Stimulated activated CD8-positive, alpha-beta memory T cell treated with anti-CD3 and anti-CD28 coated beads, Interleukin-12 subunit alpha, Interleukin-12 subunit beta, amount 100 ng/mL, for 1 hour (primary cell): ENCODE measurements at places on chromosomes 6 and 20.

DNA sequence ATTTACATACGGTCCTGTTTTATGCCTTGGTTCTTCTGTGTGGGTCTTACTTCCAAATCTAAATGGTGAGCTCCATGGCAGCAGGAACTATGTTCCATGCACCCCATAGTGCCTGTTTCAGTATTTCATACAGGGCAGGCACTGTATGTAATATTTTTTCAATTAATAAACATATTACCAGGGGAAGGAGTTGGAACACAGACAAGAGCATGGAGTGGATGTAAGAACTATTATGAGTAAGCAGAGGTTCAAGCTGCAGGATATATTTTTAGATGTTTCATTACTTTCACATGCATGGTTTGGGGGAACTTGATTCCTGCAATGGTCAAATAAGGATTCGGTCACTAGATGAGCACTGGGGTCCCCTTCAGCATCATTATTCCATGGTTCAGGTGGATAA, 108.3 kb downstream of the KIF13A start:
- no peak for DNase-seq

- DNase-seq = no peak
Measured at GRCh38 chr6:168095716-168096250, 16.8 kb upstream of the FRMD1 start.

DNA sequence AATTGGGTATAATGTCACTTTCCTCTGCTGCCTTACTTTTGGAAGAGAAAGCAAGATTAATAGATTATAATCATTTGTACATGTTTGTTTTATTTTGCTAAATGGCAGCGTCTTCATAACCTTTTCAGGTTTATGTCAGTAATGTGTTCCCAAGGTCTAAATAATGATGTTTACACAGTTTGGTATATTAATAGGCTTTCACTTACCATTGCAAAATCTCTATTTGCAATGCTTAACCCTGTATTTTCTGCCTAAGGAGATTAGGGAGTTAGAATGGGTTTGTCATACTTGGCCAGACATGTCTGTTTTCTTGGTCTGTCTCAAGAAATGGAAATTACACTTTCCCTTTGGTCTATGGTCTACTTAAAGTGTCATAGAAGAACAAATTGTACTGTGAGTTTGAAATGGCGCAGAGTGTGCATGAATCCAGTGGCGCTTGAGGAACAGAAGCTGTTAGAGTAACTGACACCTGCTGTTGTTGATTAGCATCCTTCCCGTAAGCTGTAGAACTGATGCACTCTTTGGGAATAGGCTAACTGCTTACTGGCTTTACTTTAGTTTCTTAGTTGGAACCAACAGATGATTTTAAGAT, 261.1 kb downstream of the SAMD5 start:
- no peak for DNase-seq

DNA sequence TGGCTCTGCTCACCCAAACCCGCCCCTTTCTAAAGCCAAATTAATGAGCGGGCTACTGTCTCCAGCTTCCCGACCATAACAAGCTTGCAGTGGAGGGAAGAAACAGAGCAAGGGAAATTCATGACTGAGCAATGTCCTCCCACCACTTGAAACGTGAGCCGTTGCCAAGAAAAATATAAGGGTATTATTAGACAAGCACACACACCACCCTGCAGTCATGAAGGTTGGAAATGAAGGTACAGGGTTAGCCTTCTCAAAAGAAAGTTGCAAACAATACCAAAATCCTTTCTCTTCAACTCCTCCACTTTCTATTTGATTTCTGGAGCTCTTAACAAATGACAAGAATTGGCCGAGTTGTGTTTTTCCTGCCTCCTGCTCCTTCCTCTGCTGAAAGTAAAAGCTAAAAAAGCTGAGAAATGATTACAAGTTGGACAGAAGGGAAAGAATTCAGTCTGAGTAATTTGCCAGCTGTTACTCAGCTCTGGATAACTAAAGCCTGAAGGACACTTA, 151.1 kb upstream of the B3GAT2 start:
- DNase-seq = no peak

GRCh38 chr6:151675746-151676459, 131.6 kb upstream of the ESR1 start:
- no peak for DNase-seq

DNA sequence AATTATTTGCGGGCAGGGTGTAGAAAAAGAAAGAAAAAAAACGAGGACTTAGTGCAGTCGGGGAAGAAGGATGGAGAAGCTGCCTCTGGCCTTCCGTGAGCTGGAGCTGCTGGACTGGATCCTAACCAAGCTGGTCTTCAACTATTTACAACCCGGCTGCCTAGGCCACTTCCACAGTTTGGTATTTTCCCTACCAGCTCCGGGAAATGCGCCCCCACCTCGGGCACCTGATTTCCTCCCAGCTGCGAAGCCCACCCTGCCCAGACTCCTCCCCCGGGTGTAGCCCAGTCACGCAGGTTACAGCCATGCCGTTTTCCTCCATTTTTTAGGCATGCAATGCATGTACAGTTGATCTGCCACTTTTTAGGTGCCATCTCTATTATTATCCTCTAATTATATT, 21.2 kb downstream of the THEMIS start:
- DNase-seq = no peak

- no peak for DNase-seq
Measured at GRCh38 chr6:121652726-121653623, 217.5 kb downstream of the GJA1 start.

GRCh38 chr6:67190733-67191132, 1444.3 kb upstream of the ADGRB3 start:
- no peak for DNase-seq

GRCh38 chr6:32713241-32713640, 27.9 kb upstream of the HLA-DQA2 start:
- DNase-seq = no peak

DNA sequence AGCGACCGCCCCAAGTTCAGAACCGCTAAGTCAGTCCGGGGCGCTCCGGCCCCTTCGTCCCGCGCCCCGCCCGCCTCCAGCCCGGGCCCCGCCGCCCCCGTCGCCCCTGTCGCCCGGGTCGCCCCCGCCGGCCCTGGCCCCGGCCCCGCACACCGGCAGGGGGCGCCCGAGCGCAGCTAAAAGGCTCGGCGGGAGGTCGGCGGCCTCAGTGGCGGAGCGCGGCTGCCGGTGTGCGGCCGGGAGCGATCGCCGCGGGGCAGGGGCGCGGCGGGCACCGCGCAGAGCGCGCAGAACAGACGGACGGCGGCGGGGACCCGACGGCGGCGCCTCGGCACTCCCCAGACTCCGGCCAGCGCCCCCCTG, at the start of gene FNDC1:
Gene FNDC1, plus strand, starts transcription at position 208 of the 363 bp plus-strand sequence. CDS start 197 bp downstream, outside the sequence.
- DNase-seq = no peak

DNA sequence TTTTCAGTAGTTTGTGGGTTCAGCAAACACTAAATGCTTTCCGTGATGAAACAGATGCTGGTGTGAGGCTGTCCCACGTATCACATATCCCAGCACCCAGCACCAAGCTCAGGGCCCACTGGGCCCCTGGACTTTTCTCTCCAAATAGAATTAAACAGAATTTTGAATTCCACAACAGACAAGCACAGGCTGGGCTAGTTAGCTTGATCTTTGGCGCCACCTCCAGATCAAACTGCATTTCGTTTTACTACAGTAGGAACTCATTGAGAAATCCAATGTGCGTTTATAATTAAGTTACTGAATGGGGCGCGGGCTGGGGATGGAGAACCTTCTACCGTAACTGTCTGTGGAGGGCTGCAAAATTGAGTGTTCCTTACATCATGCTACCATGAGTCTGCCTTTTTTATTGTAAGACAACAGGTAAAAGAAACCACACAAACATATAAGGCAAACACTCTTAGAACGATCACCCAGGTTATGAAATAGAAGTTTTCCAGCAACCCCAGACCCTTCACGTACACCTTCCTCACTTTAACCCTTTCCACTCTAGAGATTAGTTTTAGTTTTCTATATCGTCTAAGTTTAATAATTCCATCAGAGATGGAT, 107.8 kb downstream of the ZFP64 start:
- DNase-seq = peak; percentile 21

GRCh38 chr20:38217791-38218565, 42.6 kb downstream of the KIAA1755 start:
- DNase-seq = no peak

DNA sequence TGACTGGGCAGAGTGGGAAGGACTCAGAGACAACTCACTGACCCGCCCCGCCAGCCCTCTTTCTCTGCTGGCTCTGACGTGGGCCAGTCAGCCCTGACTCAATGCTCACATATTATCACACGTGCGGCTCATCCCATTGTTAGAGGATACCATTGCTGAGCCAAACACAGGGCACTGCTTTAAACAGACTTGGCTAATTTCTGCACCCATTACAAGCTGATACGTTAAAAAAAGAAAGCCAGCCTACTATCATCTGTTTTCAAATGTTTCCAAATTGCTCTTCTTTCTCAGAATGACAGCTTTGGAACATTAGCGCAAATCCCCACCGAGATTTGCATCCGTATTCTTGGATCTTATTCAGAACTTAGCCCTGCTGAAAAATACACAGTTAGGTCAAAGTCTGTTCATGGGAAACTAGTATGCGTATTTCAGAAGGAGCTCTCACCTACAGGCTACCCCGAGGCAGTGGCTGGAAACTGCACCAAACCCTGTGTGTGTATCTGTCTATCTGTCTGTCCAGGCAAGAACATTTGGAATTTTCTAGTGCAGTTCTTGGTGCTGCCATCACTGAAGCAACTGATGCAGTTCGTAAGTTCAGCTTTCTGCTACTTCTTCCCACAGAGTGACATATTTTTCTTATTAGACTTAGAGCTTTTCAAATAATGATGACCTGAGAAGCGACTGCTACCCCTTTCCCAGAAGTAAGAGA, 32.8 kb downstream of the RAMACL start:
- DNase-seq = no peak

GRCh38 chr20:51420111-51420510, 122.4 kb downstream of the NFATC2 start:
- no peak for DNase-seq

GRCh38 chr6:81634155-81634880, 118.2 kb downstream of the TENT5A start:
- DNase-seq = no peak

DNA sequence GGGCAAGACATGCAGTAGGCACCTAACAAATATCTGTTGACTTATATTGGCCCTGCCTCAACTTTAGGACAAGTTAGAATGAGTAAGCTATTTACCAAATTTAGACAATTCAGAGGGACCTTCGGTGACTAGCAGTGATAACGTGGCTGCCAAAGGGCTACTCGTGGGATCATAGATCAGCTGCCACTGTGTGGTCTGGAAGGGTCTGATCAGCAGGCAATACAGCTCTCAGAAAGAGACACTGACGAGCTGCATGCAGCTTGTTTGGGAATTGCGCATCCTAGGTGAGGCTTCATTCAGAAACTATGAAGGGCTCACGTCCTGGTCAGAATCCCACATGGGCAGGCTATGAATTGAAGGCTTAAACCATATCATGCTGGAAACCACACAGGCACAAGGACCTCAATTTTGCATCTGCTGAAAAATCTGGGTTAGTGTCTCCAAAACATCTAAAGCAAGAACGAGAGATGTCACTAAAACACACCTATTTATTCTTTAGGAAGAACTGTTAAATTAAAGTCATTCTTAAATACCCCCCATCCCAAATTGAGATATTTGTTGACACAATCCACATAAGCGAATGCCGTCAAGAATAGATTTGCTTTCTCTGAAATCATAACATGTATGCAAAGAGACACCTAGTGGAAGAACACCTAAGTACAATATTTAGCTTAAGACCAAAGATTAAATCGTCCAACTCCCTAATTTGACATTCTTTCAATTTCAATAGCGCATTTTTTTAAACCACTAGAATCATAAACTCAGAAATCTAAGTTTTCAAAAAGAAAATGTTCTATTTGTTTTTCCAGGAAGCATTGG, 79.6 kb downstream of the IPCEF1 start:
- no peak for DNase-seq

DNA sequence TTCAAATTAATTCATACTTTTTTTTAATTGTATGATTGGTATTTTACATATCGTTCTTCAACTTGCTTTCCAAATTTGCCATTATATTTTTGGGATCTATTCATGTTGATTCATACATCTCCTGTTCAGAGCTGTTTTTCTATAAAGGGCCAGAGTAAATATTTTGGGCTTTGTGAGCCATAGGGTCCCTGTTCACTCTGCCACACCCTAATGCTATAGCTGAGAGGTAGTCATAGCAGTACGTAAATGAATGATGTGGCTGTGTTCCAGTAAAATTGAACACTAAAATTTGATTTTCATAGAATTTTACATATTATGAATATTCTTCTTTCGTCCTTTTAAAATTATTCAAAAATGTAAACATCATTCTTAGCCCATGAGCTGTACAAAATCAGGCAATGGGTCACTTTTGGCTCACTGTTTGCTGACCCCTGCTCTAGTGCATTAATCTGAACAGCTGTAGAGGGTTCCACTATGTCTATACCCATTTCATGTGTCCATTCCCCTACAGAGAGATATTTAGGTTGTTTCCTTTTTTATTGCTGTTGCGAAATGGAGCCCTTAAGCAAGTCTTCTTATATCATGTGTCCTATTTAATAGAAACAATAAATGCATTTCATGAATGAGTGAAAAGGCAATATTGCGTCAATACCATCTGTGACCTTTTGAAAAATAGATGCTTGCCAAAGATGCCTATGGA, 136.4 kb upstream of the SALL4 start:
- DNase-seq = no peak

GRCh38 chr6:122821095-122821494, 32.0 kb downstream of the SMPDL3A start:
- DNase-seq = no peak

GRCh38 chr6:19320111-19320581, 517.0 kb upstream of the ID4 start:
- DNase-seq = no peak

DNA sequence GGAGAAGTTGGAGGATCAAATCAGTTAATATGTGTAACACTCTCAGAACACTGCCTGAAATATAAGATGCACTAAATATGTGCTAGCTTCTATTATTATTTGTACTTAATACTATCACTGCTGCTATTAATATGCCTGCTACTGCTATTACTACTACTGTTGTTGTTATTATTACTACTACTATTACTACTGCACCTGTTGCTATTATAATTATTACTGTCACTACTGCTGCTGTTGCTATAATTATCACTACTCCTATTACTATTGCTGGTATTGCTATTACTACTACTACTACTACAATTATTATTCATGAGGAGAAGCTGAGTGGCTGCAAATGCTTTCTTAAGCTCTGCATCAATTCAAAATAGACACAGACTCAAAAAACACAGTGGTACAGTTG, 16.7 kb upstream of the SSTR4 start:
- DNase-seq = no peak

GRCh38 chr20:55649254-55649653, 356.1 kb downstream of the CBLN4 start:
- DNase-seq = no peak

- no peak for DNase-seq
Measured at GRCh38 chr6:2016040-2016439, 229.4 kb downstream of the GMDS start.

GRCh38 chr6:157268835-157269234, 54.5 kb downstream of the TMEM242 start:
- DNase-seq = no peak

GRCh38 chr6:136289327-136289578, 393 bp downstream of the BCLAF1 start:
- peak; percentile 88 for DNase-seq
